ENCODE measurements at places on chromosomes 13 and 19.

GRCh38 chr13:95643936-95644598 is 439 bp downstream of the DZIP1 start:
- DNase-seq = no peak

- peak; percentile 95 for DNase-seq
These were observed at the start of gene ZNF682 for GRCh38 chr19:20039203-20039723. TSS of gene ZNF682 (minus strand) at chr19:20039505. CDS start at chr19:20039345, 160 bp downstream.

DNA sequence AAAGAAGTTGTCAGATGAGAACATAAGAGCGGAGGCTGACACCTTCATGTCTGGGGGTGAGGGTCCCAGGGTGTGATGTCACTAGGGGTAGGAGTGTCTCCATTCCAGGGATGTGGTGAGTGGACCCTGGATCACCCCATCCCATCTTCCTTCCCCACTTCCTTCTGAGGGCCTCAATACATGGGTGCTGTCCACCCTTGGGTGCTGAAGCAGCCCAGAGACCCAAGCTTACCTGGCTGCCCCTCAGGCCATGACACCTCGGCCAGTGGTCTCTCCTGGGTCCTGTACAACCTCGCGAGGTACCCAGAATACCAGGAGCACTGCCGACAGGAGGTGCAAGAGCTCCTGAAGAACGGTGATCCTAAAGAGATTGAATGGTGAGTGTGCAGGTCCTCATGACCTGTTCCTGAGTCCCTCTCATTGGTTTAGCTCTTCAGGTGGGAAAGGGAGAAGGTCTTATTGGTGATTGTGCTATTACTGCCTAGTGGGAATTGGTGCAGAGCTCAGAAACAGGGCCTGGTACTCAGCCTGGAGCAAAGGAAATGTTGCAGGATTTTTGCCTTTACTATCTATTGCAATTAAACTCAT is 37.7 kb upstream of the CYP4F8 start:
- DNase-seq = no peak

- DNase-seq = no peak
These were observed 355.1 kb downstream of the LIG4 start for GRCh38 chr13:107860284-107860683.

DNA sequence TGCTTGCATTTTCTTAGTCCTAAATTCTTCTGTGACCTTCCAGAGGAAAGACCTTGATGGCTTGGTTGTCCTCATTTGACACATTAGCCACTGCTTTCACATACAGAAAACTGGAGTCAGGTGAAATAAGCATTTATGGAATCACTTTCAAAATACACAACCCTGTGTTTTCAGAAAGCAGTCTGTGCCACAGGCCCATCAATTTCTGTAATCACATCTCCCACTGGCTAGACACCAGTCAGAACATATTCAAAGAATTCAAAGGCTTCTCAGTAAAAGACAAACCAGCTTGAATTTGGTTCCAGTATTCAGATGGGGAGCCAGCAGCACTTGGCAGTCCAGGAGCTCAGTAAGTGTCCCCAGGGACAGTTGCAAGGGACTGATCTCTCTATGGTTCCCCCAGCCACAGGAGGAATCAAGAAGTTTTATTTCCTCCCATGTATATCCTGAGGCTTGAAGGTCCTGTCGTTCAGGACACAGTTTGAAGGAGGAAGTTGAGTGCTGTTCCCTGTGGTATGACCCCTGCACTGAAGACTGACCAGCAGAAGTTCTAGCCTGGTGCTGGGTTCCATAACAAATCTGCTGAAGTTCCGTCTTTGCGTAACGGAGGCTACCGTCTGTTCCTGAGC is 214.3 kb downstream of the FOXO1 start:
- peak; percentile 49 for DNase-seq

DNA sequence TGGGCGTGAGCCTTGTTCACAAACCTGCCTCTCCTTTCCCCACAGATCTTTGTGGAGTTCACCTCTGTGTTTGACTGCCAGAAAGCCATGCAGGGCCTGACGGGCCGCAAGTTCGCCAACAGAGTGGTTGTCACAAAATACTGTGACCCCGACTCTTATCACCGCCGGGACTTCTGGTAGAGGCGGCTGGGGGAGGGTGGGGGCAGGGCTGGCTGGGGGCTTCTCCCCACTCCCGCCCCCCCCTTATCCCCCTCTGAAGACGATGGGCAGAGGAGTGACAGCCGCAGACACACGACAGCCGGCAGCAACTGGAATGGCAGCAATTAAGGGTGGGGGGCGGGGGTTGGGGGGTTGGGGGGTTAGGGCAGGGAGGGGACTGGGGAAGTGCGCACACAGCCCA is 1.1 kb upstream of the EPN1 start:
- no peak for DNase-seq

- DNase-seq = no peak
These were observed 45.5 kb upstream of the ZNF91 start for GRCh38 chr19:23440791-23441190.

DNA sequence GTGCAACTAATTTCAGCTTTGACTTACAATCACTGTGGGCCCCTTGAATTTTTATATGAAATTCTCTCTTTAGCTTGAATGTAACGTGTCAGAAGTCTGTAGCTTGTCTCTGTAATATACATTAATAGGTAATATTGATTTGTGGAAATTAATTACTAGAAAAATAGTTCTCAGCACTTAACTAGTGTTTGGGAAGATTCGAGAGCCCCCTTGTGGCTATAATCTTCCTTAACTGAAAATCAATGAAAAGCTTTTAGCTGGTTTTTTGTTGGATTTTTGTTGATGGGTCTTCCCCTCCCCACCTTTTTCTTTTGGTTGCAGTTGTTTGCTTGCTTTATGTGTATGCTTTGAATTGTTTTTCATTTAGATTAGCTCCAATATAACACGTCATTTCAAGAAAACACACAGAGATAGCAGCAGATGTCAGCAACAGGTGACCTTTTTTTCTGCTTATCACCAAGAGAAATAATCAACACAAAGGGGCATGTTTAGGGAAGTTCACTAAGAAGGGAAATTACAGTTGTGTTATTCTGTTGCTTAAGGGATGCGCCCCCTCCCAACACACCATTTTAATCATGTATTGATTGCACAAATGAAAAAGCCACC is 176.8 kb downstream of the OXGR1 start:
- DNase-seq = peak; percentile 11

GRCh38 chr19:47152632-47153031 is 22.0 kb downstream of the SAE1 start:
- DNase-seq = no peak

- DNase-seq = peak; percentile 88
These were observed at the start of gene PNMA8B for GRCh38 chr19:46495786-46496099. TSS of gene PNMA8B (minus strand) at chr19:46495867. CDS start at chr19:46495465, 402 bp downstream.

DNA sequence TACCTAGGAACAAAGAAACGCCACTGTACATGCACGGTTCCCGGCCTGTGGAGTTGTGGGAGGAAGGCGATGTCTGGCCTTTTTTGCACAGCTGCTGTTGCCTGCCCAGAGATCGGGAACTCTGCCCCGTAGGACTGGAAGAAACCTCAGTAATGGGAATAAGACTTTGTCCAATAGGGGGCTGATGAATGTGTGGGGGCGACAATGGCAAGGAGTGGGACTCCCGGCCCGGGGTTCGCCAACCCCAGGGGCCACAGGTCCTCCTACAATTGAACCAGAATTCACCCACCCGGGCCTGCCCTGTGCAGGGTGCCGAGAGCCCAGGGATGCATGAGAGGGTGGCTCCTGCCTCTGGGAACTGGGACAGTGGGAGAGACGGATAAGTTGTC is 2.0 kb upstream of the CEBPA start:
- DNase-seq = no peak

- DNase-seq = no peak
These were observed 117.6 kb downstream of the GPC6 start for GRCh38 chr13:93344048-93344705.

DNA sequence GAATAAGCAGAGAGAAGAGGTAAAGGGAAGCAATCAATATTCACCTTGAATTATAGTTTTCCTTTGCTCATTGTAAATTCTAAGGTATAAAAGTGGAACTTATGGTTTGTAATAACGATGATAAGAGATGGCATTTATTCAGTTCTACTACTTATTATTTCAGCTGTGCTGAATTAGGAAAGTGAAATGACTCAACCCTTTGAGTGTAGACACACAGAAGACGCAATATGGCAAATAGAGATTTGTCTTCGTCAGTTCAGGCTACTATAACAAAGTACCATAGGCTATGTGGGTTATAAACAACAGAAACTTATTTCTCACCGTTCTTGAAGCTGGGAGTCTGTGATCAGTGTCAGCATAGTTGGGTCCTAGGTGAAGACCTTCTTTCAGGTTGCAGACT is 713.0 kb upstream of the PCDH9 start:
- no peak for DNase-seq

DNA sequence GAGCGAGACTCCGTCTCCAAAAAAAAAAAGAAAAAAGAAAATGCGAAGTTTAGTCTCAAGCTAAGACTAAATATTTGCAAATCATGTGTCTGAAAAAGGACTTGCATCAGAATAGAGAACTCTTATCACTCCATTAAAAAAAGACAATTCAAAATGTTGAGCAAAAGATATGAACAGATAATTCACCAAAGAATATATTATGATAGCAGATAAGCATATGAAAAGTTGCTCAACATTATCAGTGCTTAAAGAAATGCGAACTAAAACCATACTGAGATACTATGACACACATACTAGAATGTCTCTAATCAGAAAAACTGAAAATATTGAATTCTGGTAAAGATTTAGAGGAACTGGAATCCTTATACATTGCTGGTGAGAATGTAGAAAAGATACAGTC is 38.7 kb upstream of the SACS start:
- DNase-seq = no peak

GRCh38 chr13:93118081-93118615 is 108.5 kb upstream of the GPC6 start:
- DNase-seq = no peak

GRCh38 chr13:114174529-114174961 is 4.5 kb upstream of the CFAP97D2 start:
- DNase-seq = no peak

- DNase-seq = peak; percentile 61
These were observed 56.7 kb downstream of the STARD13 start for GRCh38 chr13:33228648-33229445.

- no peak for DNase-seq
These were observed 32.4 kb downstream of the RHPN2 start for GRCh38 chr19:33032218-33032781.

DNA sequence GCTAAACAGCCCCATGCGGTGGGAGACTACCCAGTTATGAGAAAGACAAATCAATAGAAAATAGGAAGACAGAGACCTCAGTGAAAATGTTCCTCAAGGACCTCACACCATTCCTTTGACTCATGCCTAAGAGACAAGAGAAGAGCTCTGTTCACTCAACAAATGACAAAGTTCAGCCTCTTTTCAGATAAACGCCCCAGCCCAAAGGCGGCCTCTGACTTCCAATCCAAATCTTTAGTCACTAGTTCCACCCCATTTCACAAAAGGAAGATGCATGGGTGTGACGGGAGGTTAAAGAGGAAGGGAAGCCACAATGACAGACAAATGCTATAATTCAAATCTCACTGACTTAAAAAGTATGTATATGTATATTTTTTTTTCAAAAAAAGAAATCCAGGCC is 8.1 kb downstream of the CARS2 start:
- no peak for DNase-seq

GRCh38 chr19:2234996-2235380 is 1.1 kb downstream of the PLEKHJ1 start:
- no peak for DNase-seq

DNA sequence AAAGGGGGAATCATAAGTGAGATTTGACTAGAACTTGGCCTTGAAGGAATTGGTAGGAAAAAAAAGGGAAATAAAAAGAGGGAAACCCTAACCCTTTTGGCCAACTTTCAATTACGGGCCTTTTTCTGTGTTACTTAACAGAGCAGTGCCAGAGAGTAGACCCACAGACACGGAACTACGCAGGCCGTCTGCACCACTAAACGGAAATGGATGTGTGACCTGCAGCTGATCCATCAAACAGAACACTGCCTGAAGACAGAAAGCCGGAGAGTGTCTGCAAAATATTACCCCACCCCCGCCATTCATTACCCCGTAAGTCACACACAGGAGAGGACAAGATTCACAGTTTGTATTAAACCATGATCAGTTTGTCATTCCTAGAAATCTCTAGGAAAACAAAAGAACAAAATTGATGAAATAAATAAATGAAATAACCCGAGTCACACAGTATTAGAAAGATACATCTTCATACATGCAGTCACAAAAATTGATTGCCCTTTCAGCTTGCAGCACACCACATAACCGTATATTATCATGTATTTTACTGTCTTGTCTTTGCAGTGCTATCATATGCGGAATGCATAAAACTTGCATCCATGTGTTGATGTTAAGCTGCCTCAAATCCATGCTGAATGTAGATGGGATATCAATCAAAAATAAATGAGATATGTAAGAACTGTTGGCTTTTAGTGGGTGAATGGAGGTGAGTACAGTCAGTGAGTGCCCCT is 424.7 kb downstream of the IRS2 start:
- DNase-seq = peak; percentile 20

GRCh38 chr19:52992109-52993004 is 21.4 kb upstream of the ERVV-1 start:
- DNase-seq = no peak

DNA sequence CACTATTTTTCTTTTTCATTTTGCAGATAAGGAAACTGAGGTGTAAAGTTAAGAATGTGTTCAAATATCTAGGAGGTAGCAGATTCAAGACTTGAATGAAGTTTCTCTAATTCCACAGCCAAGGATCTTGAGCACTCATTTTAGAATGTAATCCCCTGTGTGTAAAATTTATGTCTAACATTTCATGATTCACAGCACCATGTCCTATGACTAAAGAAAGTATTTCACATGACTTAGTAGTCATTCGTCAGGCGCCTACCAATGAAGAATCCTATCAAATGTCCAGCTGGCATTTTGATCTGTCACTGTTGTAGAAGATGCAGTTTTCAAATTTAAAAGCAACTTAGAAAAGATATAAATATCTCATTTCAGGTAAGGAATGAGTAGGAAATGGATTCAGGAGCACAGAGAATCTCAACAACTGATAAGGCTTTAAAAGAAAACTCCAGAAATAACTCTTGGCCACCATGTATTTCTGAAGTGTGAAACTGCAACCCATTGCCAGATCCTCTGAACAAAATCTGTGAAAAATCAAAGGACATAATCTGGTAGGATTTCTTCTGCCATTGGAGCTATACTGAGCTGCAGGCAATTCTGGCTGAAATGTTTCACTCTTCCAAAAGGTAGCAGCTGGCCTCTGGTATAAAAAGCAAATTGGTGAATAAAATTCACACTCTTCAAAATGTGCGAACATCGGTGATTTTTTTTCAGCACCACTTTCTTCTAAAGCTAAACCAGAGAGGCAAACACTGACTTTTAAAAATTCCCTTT is 92.2 kb downstream of the DCLK1 start:
- no peak for DNase-seq

GRCh38 chr13:113171250-113172125 is 13.0 kb downstream of the PROZ start:
- no peak for DNase-seq

GRCh38 chr19:40804783-40805242 is 5.8 kb downstream of the EGLN2 start:
- no peak for DNase-seq
